ENCODE measurements at places on chromosomes 3 and 15.

- DNase-seq = peak; percentile 31
Observed at GRCh38 chr3:136750209-136750896, 1.8 kb downstream of the STAG1 start.

DNA sequence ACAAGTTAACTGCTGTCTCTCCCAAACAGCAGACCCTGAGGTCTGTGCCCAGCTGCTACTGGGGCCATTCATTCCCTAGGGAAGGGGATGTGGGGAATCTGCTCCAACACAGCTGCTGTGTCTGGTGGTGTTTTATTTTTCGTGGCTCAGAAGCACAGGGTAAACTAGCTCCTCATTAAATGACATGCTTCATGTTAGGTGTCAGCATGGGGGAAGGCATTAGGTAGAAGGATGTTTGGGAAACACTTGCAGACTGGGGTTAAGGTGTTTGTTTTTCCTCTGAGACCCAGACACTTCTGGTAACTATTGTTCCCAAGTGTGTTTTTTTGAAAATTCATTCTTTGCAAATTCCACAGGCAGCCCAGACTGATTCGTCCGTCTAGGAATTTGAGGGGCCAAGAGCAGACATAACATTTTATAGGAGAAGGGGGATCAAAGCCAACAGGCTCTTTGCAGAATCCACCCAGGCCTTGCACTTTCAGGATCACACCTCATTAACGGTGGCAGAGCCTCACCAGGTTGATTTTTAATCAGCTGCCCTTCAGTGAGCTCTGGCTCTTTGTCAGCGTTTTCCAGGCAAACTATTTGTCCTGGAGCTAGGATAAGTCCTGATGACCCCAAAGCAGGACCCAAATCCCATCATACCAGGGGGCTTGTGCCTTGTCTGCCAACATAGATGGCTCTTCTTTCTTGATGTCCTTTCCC lies 65.4 kb upstream of the ITGA11 start:
- DNase-seq = no peak

- DNase-seq = peak; percentile 48
Observed at GRCh38 chr3:185332026-185332735, 30.8 kb upstream of the MAP3K13 start.

DNA sequence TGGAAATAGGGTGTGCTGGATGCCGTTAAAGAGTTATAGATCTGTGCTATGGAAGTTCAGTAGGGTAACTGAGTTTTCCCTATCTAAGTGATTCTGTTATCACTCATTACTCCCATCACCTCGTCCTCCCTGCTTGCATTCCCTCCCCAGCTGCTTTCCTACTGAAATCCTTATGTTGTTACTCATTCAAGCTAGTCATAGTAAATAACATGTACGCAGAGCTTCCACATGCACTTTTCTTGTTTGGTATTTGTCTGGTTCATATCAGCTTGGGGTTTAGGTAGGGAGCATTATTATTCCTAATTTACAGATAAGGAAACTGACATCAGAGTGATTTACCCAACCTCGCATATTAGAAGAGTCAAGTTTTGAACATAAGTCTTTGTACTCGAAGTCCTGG lies 135.1 kb downstream of the HCN4 start:
- DNase-seq = no peak

DNA sequence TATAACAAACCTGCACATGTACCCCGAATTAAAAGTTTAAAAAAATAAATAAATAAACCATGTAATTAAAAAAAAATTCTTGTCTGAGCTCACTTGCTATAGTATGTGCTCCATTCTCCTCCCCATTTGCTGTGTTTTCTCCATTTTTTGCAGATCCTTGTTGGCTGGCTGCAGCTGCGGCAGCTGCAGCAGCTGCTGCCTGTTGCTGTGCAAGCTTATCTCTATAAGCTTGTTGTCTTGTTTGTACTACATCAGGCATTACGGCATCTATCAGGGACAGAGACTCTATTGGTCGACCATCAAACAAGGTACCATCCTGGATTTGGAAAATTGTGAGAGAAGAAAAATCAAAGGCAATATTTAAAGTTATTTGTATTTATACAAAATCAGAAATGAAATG lies 145.9 kb downstream of the TBL1XR1 start:
- DNase-seq = no peak

DNA sequence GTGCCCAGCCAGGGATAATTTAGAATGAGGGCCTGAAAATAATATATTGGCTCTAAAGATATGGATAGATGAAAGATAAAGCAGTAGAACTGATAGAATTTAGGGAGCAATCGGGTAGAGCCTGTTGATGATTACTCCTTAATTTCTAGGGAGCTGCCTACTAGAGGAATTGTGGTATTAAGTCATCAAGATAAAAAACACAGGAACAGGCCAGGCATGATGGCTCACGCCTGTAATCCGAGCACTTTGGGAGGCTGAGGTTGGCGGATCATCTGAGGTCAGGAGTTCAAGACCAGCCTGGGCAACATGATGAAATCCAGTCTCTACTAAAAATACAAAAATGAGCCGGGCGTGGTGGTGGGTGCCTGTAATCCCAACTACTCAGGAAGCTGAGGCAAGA lies 130.4 kb downstream of the PCCB start:
- no peak for DNase-seq

- no peak for DNase-seq
Observed at GRCh38 chr3:142211034-142211433, 14.4 kb downstream of the GK5 start.

DNA sequence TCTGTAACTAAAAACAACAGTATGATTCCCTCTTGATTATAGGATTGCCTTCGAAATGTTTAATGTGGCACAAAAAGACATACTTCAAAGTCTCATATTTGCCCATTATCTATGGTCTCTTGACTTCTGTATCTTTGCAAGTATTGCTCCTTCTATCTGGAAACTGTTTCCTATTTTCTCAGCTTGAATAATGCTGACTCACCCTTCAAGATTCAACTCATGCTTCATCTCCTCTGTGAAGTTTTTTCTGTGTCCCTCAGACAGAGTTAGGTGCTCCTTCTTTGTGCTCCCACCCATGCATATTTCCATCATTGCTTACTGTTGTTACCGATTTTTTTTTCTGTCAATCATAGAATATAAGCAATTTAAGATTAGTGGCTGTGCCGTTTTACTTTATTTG lies 192.8 kb upstream of the ROBO1 start:
- DNase-seq = peak; percentile 49

GRCh38 chr15:77528968-77529319 lies 103.8 kb downstream of the LINGO1 start:
- no peak for DNase-seq

DNA sequence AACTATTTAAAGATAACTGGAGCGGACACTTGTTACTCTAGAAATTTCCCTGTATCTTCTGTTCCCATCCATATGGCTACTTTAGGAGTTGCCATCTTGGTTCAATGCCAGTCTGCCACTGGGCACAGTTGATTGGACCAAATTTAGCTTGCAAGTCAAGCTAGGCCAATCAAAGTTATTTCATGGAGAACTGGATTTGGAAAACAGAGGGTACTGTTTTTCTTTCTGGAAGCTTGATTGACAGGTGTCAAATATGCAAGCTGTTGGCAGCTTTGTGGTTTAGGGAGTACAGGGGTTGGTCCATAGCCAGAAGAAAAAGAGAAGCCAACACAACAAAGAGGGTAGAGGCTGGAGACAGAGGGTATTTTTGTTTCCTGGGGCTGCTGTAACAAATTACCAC lies 33.4 kb upstream of the KLHL25 start:
- DNase-seq = no peak

- DNase-seq = no peak
Observed at GRCh38 chr3:192642651-192643050, 84.7 kb downstream of the FGF12 start.

DNA sequence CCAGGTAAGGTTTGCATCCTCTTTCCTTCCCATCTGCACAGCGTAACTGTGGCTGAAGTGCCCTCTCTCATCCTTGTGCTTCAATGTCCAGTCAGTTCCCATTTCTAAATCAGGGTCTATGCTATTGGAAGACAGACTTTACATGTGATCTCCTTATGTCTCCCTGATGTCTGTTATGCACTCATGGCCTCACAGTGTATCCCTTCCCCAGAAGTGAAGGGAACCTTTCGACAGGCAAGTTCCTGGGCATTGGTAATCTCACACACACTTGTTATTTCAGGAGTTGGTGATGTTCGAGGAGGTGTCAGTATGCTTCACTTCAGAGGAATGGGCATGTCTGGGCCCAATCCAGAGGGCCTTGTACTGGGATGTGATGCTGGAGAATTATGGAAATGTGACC lies 7.4 kb downstream of the ZNF197 start:
- DNase-seq = no peak

DNA sequence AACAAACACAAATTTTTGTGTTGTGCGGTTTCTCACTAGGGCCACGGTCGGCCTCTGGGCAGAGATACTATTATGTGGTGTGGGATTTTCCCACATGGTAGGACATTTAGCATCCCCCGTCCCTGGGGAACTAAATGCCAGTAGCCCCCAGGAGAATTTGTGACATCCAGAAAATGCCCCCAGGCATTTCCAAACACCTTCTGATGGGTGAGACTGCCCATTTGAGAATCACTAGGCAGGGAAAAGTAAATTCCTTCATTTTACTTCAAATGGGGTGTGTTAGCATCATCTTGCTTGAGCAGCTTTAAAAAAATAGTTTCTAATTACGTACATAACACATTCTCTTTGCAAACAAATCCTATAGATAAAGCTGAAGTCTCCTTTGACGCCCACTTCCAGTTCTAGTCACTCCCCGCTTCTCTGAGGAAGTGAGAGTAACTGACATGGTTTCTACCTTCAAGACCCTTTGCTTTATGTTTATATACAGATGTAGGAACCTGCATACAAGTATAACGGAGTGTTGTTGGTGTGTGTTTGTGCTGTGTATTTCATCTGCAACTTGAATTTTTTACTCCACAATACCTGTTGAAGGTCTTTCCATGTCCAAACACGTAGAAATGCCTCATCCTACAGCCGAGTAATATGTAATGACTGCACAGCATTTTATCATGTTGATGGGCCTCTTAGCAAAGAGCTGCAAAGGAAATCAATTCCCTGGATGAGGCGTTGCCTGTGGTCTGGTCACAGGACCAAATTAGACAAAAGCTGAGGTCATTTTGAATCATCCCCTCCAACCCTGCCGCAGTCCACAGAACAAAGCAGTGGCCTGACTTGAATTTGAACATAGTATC lies 31.4 kb upstream of the ZBTB38 start:
- DNase-seq = peak; percentile 45

DNA sequence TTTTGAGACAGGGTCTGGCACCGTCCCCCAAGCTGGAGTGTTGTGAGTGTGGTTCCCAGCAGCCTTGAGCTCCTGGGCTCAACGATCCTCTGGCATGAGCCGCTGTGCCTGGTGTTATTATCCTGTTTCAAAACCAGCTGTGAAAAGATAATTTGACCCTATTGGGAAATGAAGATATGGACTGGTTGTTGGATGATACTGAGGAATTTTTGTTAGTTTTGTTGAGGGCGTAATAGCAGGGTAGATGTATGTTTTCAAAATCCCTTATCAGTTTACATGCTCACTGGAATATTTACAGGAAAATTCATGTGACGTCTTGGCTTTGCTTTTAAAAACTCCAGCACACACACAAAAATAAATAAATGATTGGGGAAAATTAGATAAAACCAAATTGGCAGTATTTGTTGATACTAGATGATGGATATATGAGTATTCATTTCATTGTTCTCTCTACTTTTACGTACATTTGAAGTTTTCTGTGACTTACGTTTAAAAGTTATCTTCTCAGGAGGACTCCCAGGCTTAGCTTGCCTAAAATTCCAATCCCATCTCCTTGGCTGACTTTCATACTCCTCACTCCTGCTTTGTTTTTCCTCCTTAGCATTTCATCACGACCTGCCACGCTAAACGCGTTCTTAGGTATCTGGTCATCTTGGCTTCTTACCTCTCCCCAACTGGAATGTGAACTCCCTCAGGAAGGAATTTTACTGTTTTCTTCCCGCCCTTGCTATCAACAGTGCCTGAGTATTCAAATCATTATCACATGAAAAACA lies 56.8 kb upstream of the TFRC start:
- no peak for DNase-seq

DNA sequence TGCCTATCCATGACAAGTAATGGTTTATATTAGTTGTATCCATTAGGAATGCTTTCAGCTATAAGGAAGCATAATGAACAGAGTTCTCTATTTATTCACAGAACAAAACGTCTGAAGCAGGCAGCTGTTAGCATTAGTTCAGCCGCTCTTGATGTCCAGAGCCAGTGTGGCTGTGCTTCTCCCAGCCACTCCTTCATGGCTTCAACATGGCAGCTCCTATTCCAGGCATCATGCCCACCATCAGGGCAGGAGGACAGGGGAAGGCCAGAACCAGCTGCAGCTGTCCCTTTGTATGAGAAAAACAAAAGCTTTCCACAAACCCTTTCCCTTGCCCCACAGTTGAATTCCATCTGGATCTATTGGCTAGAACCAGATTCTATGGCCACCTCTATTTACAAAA lies 12.9 kb upstream of the SNRK start:
- no peak for DNase-seq

- peak; percentile 67 for DNase-seq
Observed at GRCh38 chr3:47475029-47475569, 642 bp downstream of the SCAP start.

DNA sequence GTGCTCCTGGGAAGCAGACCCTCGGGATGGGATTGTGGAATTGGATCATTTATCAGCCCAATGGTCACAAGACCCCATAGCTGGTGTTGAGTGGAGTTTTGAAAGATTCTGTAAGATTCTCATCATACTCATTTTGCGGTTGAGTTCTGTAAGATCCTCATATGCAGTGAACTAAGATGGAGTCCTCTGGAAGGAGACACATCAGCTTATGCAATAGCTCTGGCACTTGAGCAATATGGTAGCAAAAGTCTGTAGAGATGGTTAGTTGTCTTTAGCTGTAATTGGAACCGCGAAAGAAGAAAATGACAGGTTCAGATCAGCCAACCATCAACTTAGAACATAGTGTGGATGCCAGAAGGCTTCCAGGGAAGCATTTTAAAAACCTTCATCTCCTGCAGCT lies 184.5 kb upstream of the TSC22D2 start:
- no peak for DNase-seq

- peak; percentile 87 for DNase-seq
Observed at GRCh38 chr3:113084777-113085176, 94.0 kb downstream of the GTPBP8 start.

DNA sequence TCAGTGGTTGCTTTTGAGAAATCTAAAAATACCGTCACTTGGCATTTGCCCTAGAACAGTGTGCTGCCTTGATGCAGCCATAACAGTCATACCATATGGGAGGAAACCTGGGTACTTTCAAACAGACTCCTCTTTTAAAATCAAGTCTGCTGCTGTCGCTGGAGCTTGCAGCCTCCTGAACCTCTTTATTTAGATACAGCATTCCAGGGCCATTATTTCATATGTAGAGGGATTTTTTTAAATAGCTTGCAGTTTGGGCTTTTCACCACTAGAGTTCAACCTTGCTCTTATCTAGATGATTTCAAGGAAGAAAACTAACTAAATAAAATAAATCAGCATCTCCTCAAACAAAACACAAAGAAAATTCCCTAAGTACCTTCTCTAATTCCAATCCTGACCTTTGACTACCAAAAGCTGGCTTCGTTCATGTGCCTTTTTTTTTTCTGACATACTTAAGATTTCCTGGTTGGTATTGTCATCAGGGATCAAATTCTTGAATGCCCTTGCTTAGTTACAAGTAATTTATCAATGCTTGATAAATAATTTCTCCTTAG lies 111.6 kb downstream of the KBTBD8 start:
- DNase-seq = peak; percentile 90

Data from adipocyte (in vitro differentiated cells).